Esophagus mucosa (tissue), 1 donor: ENCODE measurements at places on chromosomes 3 and 15. TPM values are rescaled to one million over a fixed set of nuclear protein-coding genes. Genes with fewer than 3 reads are reported as not detected.

DNA sequence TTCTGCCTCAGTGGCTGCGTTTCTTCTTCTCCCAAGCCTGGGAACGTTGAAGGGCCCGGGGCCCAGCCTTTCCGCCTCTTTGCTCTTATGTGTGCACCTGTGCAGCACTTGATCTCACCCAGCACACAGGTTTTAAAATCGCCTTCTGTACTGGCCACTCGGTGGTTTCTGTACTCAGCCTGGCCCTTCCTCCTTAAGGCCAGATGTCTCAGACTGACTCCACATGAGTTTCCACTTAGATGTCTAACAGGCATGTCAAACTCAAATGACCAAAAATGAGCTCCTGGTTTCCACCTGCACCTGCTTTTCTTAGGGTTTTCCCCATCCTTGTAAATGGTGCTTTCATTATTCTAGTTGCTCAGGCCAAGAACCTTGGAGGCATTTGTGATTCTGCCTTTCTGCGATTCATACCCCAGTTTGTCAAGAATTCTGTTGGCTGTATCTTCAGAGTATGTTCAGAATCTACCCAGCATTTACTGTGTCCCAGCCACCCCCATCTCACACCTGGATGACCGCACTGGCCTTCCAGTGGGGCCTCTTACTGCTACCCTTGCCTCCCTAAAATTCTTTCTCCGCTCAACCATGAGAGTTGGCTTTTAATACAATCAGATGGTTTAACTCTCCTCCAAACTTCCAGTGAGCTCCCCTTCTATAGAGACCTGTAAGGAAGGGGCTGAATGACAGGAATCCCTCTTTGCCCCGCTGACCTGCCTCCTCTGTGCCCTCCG lies 2.2 kb upstream of the TRAK1 start:
- no peak for ATAC-seq

DNA sequence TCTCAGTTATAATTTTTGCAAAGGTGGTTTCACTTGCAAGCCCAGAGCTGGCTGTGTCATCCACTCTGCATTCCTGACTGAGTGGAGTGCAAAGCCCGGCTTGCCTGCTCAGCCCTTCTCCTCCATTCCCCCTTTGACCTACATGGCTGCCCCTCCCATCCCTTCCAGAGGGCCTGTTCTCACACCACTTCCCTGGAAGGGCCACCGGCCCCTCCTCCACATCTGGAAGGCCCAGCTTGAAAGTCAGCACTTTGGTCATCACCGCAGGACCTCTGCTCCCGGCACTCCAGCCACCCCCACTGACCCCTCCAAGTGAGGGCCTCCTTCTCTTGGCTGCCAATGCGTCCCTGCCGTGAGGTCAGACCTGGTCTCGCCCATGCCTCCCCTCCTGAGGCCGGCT lies 74.1 kb upstream of the RNF7 start:
- ATAC-seq: no peak

- ATAC-seq: peak; percentile 68
These were observed 26.2 kb upstream of the TOP2B start for GRCh38 chr3:25690768-25691533.

DNA sequence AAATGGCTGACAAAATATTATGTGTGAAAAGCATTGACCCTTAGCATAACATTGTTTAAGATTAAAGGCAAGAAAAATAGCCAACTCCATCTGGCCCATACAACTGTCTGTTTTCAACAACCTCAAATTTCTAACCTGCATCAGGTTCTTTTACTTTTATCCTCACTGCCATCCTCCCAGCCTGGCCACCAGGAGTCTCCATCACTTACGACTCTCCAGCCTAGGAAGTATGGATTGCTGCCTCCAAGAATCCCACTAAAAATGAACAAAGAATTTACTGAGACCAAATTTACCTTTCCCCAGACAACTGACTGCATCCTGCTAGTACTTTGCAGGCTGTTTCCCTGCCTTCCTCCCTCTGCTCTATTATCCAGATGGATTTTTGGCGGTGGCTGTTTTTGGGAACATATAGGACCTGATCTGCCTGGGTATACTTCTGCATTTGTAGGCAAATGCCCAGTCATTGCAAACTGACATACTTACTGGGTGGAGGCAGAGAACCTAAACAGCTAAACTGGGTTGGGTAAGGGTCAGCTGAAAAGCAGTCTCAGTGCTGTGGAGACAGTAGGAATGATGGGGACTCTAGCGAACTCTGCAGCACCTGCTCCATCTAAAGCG lies 144.2 kb downstream of the GHSR start:
- ATAC-seq: no peak

DNA sequence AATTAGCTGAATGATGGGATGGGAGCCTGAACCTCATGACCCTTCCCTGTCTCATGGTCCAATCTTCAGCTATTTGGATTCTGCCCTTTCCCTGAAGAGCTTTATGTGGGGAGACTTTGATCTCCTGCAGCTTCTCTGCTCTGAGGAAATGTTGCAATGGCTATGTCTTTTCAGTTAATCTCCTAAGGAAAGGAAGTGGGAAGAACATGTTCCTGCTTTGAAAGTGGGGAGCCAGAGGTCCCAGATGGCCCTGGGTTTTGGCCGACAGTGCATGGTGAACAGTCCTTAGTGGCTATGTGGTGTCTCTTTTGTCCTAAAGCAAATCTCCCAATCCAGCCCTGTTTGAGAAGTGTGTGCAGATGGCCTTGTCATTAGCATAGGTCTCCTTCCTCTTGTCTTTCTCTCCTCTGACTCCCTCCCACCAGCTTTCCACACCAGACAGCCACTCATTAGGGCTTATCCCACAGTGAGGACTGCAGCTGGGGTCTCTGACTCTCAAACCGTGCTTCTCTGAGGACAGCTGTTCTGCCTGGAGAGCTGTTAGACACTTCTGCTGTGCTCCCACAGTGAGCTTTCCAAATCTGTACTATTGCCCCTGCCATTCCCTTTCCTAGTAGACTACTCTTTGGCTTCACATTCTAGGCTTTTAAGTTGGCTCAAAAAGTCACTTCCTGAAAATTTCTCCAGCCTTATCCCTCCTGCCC lies 365.8 kb upstream of the UMPS start:
- no peak for ATAC-seq

KNL1 gene
- total RNA-seq: 8.8 TPM

GRCh38 chr3:100912976-100913545 lies 80.2 kb downstream of the ABI3BP start:
- no peak for ATAC-seq

ITIH3 gene
- total RNA-seq: 0.12 TPM
